ENCODE measurements at places on chromosomes 3 and 15. TPM values are rescaled to one million over a fixed set of nuclear protein-coding genes. Genes with fewer than 3 reads are reported as not detected.

The STX19 gene
- total RNA-seq, result not detected

The FRMD5 gene
- total RNA-seq, result 18.2 TPM

The TRPM1 gene
- not detected for total RNA-seq

The ZMAT3 gene
- total RNA-seq, result 33.1 TPM

The CIB2 gene
- 4.0 TPM for total RNA-seq

The SFMBT1 gene
- 6.0 TPM for total RNA-seq

The MKRN3 gene
- 0.18 TPM for total RNA-seq

The ASB14 gene
- not detected for total RNA-seq

The ZNF385D gene
- total RNA-seq, result not detected

The ROPN1 gene
- total RNA-seq, result not detected

The LRTM1 gene
- total RNA-seq, result not detected
